ENCODE measurements at places on chromosomes 11 and 22.

DNA sequence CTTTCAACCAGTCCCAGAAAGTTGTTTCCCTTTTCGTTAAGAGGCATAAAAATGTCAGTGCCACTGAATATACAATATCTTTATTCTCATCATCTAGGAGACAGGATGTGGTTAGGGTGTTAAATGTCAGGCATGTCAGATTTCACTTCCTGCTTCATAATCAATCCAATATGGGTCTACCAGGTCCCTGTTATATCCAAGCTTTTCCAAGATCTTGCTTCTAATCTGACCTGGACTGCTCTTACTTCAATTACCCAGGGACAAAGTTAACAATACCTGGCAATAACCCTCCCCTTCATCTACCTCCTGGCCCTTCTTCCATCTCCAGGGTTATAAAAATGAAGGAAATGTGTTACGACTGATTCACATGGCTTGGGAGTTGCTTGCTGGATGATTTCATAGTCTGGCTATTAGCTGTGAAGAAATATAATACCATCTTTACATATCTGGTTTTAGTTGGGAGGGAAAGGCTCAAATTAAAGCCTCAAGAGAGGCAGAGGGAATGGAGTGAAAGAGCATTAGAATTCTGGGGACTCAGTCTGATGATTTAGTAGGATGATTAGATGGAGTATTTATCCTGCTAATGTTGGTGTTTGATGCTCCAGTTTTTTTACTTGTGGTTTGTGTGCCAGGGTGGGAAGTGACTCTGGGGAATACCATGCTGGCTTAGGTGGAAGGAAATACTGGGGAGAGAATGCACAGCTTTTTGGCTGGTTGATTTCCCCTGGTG, 534.3 kb downstream of the ETS1 start:
- DNase-seq = no peak

DNA sequence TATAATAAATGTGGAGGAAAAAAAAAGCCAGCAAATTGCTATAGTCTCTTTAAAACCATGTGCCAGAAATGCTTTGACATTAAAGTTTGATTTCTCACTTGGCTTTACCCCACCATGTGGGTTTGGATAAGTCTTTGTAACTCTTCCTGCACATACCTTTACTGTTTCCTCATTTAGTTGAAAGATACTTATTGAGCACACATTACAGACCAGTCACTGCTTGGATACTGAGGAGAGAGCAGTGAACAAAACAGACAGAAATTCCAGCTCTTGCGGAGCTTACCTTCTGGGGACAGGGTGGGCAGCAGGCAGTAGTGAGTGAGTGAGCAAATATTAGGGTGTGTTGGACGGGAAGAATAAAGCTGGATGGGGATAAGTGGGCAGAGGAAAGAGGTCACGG, 13.7 kb downstream of the PACS1 start:
- DNase-seq = no peak

- DNase-seq = no peak
These were observed 389.1 kb downstream of the AASDHPPT start for GRCh38 chr11:106466521-106467080.

- DNase-seq = no peak
These were observed 830.8 kb downstream of the TBC1D22A start for GRCh38 chr22:47593291-47593690.

DNA sequence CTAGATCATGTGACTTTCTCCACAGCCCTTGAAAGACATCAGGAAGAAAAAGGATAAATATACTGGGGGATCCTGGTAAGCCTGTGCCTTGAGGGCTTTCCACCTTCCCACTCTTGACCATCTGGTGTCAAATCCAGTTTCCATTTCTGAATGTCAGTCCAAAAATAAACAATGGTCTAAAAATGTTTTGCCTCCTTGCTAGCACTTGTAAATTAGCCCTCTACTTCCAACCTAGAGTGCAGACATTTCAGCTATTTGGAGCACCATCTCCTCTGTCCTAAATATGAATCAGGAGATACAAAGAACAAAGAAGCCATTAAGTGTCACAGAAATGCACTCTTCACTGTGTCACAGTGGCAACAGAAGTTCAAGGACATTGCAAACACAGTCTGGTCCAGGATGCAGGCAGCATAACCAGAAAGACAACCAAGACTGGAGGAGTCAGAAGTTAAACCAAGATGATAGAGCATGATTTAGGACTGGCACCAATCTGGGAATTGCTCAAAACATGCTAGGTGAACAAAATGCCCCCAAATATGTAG, 88.1 kb downstream of the CCDC34 start:
- DNase-seq = no peak

- no peak for DNase-seq
These were observed 14.2 kb upstream of the PRAME start for GRCh38 chr22:22573047-22573889.

DNA sequence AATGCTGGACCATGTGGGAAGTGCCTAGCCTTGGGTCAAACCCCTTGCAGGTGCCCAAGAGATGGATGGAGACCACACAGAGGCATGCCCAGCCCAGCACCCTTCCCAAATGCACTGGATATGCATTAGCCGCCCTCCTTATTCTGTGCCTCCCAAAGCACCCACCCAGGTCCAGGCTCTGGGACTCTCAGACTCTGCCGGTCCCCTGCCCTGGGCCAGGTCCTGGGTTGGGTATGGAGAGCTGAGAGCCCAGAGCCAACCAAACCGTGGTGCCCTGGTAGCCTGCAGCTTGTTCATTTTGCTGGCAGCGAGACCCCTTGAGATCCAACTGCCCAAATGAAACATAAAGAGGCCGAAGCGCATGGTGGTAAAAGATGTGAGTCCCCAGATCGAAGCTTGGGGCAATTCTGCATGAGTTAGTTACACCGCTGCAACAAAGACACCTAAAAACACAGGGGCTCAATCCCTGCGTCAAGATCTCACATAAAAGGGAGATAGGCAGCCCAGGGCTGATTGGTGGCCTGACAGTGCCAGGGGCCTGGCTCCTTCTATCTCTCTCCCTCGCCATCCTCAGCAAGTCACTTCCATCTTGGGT, 61.5 kb downstream of the MYEOV start:
- no peak for DNase-seq

DNA sequence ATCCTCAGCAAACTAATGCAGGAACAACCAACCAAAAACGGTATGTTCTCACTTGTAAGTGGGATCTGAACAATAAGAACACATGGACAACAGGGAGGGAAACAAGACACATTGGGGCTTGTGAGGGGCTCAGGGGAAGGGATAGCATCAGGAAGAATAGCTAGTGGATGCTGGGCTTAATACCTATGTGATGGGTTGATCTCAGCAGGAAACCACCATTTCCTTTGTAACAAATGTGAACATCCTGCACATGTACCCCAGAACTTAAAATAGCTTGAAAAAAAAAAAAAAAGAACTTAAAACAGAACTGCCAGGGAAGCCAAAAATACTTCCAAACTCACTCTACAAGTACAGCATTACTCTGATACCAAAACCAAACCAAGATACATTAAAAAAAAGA, 33.8 kb downstream of the CASP4 start:
- no peak for DNase-seq

- no peak for DNase-seq
These were observed 146.2 kb downstream of the RBFOX2 start for GRCh38 chr22:35882211-35883030.

DNA sequence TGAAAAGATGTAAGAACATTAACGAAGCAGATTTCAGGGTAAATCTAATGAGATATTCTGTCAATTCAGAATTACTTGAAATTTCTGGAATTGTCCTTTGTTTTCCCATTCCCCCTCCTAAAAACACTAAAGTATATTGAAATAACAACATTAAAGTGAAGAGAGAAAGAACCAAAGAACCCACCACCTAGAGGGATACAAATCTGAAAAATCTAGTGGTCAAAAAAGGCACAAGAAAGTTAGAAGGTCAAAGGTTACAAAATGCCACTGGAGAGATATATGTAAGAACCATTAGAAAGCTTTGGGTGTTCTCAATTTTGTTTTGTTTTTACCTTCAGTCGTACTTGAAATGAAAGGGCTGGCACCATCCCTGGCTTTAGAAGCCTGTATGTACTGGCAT, 57.9 kb downstream of the DENND5A start:
- no peak for DNase-seq

- no peak for DNase-seq
These were observed 8.8 kb downstream of the YDJC start for GRCh38 chr22:21621025-21621424.

- DNase-seq = peak; percentile 30
These were observed 21.2 kb downstream of the PTPRJ start for GRCh38 chr11:48001438-48002021.

- no peak for DNase-seq
These were observed 29.3 kb upstream of the APLP2 start for GRCh38 chr11:130040281-130040940.

GRCh38 chr11:550021-550745, 10.4 kb downstream of the LMNTD2 start:
- no peak for DNase-seq

- no peak for DNase-seq
These were observed 1.2 kb upstream of the NRXN2 start for GRCh38 chr11:64723907-64724862.

DNA sequence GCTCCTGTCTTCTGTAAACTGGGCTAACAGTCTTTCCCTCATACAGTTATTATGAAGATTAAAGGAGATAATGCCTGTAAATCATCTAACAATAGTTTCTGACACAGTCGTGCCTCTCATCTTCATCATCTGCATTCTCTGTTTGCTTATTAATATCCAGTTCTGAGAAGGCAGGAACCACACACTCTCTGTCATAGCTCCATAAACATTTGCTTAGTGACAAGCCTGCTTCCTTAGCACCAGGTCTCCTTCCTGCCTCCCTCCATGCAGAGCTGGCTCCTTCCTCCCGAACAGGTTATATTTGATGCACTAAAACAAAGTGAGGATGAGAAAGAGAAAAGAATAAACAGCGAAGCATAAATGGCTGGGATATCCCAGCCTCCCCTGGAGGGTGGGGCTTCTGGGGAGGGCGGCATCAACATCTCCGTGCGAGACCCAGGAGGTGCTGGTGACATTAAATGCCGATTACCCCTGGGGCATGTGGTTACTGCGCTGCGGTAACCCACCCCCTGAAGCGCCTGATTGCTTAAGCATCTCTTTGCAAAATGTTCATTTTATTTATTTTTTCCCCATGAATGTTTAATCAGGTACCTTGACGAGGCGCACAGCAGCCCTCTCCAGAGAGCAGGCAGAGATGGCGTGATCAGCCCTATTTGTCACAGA, 404.9 kb downstream of the NXPE2 start:
- no peak for DNase-seq

DNA sequence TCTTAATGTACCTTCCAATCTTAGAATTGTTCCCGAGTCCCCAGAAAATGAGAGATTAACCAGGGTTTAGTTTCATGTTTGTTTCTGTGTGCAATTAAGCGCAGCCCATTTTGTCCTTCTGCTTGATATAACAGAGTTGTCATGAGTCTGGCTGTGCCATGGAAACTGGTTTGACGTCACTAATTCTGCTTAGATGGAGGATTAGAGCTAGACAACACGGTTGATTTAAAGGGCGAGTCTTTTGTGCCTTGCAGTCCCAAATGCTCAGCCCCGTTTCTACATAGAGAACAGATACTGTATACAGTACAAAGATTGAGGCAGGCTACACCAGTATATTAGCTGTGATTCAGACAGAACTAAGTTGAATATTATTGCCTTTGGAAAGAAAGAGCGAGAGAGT, 45.5 kb upstream of the ALKBH3 start:
- no peak for DNase-seq

- DNase-seq = no peak
These were observed 74.0 kb upstream of the PHF21B start for GRCh38 chr22:45083659-45084305.

Data from erythroblast (primary cell).